Activated CD8-positive, alpha-beta memory T cell treated with anti-CD3 and anti-CD28 coated beads for 1 hour (primary cell): ENCODE measurements at places on chromosomes 4 and X.

GRCh38 chr4:27046851-27047250 lies 186.2 kb downstream of the STIM2 start:
- no peak for DNase-seq

DNA sequence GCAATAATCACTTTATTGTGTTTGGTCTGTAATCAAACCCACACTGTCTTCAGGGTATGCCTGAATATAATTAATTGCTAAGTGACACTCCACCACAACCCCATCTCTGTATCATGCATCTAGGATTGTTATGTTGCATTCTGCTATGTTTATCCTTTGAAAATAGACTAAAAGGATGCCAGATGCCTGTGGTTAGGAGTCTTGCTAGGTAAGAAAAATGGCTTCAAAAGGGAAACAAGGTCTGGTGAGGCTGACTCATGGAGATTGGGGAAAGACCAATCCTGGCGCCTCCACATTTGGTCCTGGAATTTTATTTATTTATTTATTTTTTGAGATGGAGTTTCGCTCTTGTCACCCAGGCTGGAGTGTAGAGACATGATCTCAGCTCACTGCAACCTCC lies 360.5 kb upstream of the SLC7A11 start:
- no peak for DNase-seq

DNA sequence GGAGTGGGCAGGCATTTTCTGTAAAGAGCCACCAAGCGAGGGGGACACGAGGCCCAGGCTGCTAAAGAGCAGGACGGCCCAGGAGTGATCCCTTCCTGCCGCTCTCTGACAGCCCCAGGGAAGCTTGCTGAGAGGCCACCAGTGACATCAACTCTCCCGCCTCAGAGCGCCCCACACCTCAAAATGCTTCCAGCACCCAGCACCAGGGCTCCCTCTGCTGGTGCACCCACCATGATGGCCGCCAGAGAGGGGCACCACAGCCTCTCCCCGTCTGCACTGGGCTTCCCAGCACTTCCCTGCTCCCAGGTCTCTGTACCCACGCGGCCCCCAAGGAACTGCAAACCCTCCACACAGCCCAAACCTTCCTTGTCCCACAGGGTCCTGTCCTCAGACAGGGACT lies 40.4 kb downstream of the GAK start:
- DNase-seq: no peak

DNA sequence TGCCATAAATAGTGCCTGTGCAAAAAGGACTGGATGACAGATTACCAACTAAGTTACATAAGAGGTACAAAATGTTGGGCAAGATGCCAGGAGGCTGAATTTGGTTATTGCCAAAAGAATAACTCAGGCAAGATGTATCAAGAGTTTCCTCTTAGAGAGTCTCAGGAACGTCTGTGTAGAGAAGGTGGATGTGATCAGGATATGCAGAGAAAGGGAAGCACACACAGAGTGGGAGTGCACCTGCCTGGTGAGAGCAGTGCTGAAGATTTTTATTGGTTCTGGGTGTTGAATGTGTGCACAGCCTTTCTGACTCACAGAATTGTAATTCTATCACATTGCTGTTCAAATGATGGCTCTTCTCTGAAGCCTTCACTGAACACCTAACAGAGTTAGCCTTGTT lies 156.8 kb upstream of the HS3ST1 start:
- no peak for DNase-seq

DNA sequence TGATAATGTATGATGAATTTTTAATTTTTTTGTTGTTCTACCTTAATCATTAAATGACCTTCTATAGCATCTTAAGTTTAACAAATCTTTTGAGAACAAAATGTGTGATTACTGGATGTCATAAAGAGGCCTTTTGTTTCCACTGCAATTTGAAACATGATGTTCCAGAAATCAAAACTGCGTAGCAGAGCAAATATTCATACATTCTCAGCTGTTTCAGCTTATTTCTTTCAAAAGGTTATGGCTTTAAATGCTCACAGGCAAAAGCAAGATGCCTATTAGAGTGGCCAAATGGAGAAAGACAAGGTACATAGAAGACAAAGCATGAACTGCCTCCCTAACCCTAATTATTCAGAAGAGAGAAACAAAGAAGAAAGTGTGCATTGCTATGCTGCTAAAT lies 233.0 kb upstream of the SLC7A11 start:
- no peak for DNase-seq

GRCh38 chr4:25439918-25440477 lies 62.9 kb downstream of the ANAPC4 start:
- peak; percentile 11 for DNase-seq

- DNase-seq: no peak
Observed at GRCh38 chrX:3204606-3205005, 141.8 kb downstream of the MXRA5 start.

DNA sequence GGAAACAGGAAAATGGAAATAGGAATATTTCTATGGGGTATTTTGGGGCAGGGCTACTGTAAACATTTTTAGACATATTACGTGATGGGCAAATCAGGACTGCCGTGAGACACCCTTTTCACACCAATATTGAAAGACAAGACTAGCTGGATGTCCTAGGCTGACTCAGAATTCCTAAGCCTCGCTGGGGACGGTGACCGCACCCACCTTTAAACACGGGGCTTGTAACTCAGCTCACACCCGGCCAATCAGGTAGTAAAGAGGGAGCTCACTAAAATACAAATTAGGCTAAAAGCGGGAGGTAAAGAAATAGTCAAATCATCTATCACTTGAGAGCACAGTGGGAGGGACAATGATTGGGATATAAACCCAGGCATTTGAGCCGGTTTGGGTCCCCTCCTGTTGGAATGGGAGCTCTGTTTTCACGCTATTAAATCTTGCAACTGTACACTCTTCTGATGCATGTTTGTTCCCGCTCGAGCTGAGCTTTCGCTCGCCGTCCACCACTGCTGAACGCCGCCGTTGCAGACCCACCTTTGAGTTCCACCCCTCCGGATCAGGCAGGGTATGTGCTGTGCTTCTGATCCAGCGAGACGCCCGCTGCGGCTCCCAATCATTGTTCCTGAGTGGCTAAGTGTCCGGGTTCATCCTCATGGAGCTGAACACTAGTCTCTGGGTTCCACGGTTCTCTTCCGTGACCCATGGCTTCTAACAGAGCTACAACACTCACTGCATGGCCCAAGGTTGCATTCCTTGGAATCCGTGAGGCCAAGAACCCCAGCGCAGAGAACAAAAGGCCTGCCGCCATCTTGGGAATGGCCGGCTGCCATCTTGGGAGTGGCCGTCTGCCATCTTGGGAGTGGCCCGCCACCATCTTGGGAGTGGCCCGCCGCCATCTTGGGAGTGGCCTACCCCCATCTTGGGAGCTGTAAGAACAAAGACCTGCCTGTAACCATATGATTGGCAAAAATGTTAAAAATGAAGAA lies 152.6 kb downstream of the CRLF2 start:
- DNase-seq: no peak

DNA sequence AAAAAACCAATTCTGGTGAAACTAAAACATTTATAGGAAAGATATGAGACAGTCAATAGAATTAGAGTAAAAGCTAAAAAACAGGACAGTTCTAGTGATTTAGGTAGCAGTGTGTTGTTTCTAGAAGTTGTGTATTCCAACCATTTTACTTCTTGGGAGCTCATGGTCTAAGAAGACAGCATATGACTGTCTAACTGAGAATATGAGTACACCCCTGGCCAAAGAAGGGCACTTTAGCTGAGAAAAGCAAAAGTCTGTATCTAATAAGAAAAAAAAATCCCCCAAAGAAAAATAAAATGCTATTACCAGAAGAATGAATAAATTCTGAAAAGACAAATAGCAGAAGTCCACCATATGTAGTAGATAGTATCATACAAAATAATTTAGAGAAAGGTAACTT lies 26.4 kb downstream of the EREG start:
- DNase-seq: no peak

- no peak for DNase-seq
Observed at GRCh38 chr4:122633211-122633610, 12.3 kb upstream of the IL21 start.

- DNase-seq: no peak
Observed at GRCh38 chrX:74133156-74133796, 170.7 kb upstream of the ZCCHC13 start.

DNA sequence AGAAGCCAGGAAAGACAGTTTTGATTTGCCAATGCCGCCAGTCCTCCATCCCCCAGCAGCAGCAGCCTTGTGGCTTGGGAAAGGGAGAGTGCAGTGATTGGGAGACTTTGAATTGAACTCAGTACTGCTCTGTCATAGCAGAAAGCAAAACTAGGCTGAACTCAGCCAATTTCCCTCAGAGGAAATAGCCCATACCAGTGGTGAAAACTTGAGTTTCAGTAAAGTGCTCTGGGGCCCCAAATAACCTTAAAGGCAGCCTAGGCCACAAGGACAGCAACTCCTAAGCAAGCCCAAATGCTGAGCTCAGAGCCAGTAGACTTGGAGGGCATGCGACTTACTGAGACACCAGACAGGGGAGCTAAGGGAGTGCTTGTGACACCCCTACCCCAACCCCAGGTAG lies 2.0 kb upstream of the PROM1 start:
- DNase-seq: no peak

DNA sequence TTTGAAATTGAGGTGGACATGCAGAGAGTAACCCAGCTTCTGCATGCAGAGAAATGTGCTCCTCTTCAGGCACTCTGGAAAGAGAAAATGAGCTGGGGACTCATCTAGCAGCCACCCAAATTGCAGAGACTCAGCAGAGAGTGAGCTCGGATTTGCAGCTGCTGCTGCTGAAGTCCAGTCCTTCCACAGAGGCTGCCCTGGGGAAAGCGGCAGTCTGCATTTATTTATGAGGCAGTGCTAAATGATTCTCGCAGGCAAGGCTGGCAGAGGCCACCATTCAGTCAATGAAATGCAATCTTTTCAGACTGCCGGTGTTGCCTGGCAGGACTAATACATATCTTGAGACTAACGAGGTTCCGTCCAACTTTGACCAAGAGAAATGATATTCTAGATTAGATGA lies 404.8 kb downstream of the NLGN4X start:
- DNase-seq: no peak

GRCh38 chrX:109840585-109840984 lies 107.5 kb upstream of the ACSL4 start:
- DNase-seq: no peak

- no peak for DNase-seq
Observed at GRCh38 chrX:155052738-155053498, 18.0 kb downstream of the CMC4 start.

DNA sequence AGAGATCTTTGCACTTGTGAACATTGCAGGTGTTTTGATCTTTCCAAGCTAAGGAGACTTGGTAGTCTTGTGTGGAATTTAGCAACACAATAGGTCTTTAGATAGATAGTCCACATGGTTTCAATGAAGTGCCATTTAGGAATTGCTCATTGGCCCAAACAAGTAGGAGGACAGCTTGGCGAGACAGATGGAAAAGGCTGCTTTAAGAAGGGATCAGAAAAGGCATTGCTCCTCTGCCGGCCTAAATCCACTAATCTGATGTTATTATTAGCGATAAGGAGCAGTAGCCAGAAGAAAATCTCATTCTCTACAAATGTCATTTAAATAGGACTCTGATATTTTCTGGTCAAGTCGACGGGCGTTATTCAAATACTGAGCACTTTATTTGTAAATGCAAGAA lies 99.7 kb downstream of the AFF2 start:
- DNase-seq: no peak

DNA sequence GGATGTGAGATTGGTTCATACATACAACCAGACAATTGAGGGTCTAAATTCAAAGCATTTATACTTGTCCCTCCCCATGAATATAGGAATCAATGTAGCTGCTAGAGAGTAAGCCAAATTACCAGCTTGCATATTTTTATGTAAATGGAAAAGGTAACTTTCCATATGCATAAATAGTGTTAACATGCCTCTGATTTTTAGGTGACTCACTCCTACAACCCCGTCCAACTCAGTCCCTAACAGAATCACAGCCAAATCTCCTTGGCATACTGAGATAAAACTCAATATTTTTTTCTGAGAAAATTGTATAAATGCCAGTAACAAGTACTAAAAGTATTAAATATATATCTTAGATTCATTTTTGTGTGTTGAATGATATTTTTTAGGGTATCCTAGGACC lies 67.2 kb downstream of the INPP4B start:
- no peak for DNase-seq

GRCh38 chrX:84064164-84064563 lies 123.8 kb downstream of the RPS6KA6 start:
- no peak for DNase-seq

- DNase-seq: no peak
Observed at GRCh38 chrX:155767876-155768769, 113.0 kb upstream of the VAMP7 start.

DNA sequence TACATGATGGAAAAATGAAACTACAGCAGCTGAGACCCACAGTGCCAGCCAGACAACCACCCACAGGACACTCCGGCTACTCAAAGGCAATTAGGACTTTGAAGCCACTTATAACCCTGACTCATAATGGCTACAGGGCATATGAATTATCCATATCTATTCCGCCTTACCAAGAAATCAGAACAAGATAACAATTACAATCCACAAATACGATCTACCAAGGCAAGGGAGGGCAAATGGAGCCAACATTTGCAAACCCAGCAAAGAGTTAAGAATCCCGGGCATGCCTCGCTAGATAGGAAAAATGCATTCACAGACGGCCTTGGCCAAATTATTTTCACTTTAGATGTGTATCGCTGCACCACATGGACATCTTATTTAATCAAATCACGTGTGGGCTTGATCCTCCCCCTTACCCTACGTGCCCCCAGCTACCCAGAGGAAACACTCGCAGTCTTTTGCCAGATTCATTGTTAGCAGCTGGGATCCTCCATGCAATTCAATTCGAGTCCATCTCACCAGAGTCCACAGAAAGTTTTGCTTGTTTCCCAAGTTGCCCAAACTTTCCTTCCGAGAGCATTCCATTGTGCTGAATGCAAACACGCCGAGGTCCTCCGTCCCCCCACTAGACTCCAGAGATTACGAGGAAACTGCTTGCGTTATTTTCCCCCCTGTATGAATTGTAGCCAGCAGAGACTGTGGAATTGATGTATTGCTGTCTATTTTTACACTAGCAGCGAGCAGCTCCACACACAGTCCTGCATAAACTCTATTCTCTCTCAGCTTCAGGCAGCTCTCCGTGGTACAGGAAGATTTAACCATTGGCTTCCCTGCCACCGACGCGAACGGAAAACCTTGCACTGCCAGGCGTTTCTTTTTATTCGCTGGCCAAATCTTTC lies 1.2 kb downstream of the PPARGC1A start:
- no peak for DNase-seq

- peak; percentile 26 for DNase-seq
Observed at GRCh38 chrX:70196961-70197720, 19.9 kb downstream of the DGAT2L6 start.

GRCh38 chrX:24055043-24055356 lies 244 bp downstream of the EIF2S3 start:
- DNase-seq: no peak
